ENCODE measurements at places on chromosomes 6 and 20.

GRCh38 chr6:14189074-14189473 lies 71.5 kb downstream of the CD83 start:
- DNase-seq = no peak

DNA sequence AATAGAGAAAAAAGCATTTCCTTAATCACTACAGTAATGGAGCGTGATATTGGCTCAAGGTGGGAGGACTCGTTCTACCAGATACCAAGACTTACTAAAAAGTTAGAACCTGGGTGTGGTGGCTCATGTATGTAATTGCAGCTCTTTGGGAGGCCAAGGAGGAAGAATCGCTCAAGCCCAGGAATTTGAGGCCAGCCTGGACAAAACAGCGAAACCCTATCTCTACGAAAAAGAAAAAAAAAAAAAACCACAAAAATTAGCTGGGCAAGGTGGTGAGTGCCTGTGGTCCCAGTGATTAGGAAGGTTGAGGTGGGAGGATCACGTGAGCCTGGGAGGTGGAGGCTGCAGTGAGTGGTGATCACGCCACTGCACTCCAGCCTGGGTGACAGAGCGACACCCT lies 24.0 kb upstream of the ATRN start:
- DNase-seq = no peak

DNA sequence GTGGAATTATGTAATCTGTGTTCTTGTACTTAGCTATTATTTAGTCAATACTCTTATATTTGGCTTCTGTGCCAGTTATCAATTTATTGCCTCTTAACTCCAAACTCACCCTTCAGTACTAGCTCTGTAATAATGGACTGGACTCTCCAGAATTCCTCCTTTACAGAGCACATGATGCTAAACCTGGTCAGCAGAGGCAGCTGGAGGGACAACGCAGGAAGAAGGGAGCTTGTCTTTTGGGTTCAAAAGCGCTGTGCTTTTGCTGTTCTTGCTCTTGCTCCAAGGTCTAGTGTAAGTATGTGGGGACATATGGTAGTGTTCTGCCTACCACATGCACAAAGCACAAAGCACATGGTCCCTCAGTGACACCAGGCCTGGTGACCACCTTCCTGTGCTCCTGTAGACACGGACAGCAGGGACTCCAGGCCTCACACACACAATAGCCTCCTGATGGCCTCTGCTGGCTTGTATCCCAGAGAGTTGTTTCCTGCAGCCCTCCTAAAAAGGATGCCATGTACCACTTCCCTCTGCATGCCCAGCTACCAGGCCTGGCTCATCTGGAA lies 46.1 kb downstream of the CHD6 start:
- DNase-seq = no peak

- DNase-seq = no peak
Observed at GRCh38 chr6:35492974-35493284, 4.0 kb downstream of the TEAD3 start.

DNA sequence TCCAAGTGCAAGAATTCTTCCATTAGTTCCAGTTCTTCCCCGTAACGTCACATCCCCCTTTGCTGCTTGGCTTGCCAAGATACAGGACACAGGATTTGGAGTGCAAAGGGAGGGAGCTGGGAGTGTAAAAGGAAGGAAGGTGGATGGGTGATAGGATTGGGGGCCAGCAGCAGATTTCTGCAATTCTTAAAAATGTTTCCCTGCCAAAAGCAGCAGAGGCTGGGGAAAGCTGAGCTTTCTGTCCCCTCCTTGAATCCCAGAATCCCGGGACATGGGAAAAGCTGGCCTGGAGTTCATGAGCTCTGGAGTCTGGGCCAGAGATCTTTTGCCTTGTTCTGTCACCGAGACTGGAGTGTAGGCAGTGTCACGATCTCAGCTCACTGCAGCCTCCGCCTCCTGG lies 60.0 kb upstream of the EPB41L1 start:
- DNase-seq = peak; percentile 42

GRCh38 chr6:6918216-6918983 lies 189.4 kb upstream of the RREB1 start:
- no peak for DNase-seq

DNA sequence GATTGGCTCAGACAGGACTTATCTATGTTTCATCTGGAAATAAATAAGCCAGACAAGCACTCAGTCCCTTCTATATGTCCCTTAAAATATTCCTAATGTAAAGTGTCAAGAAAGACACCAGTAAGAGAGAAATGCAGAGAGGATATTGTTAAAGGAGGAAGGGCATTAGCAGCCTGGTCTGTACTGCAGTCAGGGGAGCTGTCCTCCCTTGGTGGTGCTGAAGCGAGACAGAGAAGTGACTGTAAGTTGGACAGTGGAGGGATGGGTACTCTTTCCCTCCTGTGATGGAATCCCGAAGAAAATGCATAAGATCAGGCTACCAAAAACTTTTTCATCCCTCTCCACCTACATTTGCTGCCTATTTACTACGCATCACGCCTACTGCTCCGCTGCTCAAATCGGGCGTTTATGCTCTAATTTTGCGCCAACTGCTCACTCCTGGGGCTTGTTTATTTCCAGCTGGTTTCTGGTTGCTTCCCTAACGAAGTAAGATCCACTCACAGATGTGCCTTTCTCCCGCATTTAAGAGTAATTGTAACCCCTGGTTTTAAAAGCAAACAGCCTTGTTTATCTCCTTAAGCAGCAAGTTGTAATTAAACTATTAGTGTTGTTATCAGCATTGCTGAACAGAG lies 35.2 kb downstream of the PHACTR1 start:
- DNase-seq = peak; percentile 66

DNA sequence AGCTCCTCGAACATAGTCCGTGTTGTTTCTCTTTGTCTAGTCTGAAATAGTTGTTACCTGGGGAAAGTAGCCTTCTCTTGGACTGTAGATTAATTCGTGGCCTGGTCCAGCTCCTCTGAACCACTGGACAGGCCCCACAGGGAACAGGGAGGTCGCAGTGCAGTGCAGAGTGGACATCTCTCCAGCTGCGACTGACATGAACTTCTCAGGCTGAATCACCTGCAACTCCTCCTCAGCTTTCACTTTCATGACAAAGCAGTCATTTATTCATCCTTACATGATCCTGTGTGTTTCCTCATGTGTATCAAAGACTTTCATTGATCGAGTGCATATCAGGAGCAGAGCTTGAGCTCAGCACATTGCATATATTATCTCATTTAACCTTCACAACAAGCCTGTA lies 19.1 kb upstream of the SIRPG start:
- no peak for DNase-seq

GRCh38 chr6:4491501-4492260 lies 284.5 kb upstream of the CDYL start:
- DNase-seq = no peak

DNA sequence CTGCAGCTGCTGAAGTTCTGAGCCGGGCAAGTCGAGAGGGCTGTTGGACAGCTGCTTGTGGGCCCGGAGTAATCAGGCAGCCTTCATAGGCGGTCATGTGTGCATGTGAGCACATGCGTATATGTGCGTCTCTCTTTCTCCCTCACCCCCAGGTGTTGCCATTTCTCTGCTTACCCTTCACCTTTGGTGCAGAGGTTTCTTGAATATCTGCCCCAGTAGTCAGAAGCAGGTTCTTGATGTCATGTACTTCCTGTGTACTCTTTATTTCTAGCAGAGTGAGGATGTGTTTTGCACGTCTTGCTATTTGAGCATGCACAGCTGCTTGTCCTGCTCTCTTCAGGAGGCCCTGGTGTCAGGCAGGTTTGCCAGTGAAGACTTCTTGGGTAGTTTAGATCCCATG lies 21.2 kb upstream of the MAPK13 start:
- DNase-seq = no peak

- no peak for DNase-seq
Observed at GRCh38 chr6:96075826-96076225, 60.1 kb downstream of the FUT9 start.

DNA sequence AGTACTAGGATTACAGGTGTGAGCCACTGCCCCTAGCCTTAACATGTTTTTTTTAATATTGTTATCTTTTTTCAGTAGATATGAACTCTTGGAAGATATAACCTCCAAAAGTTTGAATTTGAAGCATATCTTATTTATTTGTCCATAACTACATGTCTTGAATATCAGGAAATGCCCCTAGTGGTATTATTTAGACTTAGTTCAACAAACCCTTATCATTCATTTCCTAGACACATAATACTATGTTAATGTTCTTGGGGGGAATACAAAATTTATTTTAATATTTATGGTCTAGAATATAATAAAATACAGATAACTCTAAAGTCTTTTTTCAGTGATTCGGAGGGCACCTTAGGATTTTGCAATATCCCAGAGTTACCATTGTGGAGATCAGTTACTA lies 160.7 kb downstream of the HACE1 start:
- DNase-seq = no peak

DNA sequence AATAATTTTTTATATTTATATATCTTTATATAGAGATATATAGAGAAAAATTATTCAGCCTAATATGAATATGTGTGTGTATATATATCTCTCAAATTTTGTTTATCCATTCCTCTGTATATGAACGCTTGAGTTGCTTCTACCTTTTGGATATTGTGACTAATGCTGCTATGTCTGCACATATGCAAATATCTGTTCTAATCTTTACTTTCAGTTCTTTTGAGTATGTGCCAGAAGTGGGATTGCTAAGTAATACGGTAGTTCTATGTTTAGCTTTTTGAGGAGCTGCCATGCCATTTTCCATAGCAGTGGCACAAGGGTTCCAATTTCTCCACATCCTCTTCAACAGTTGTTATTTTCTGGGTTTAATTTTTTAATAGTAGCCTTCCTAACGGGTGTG lies 72.8 kb upstream of the CEP85L start:
- DNase-seq = no peak

DNA sequence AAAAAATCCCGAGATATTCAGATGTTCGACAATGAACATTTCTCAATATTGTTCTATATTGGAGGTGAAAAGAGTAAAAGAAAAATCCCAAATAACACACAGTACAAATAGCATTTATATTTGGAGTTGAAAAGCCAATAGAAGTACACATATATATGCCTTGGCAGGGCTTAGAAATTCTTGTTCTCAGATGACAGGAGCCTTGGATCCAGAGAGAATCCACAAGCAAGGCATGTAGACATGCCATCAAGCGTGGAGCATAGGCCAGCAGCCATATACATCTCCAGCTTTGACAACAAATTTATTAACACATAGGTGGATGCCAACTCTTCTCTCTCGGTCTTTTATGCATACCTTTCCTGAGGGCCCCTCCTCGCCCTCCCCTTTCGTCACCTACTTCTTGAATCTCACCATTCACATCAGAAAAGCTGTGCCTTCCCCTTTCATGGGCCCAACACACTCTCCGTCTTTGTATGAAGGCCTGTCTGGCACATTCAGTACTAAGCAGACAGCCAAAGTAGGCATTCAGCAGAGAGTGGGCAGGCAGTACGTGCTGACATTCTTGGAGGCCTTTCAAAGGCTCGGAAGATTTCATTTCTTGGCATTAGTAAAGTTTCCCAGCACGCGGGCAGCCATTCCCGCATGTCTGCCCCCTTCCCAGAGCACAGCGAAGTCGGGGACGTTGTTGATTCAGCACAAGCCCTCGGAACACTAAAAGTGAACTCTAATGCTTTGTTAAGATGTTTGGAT lies 18.2 kb downstream of the NEDD9 start:
- no peak for DNase-seq

GRCh38 chr6:63352069-63352543 lies 32.3 kb upstream of the LGSN start:
- no peak for DNase-seq

DNA sequence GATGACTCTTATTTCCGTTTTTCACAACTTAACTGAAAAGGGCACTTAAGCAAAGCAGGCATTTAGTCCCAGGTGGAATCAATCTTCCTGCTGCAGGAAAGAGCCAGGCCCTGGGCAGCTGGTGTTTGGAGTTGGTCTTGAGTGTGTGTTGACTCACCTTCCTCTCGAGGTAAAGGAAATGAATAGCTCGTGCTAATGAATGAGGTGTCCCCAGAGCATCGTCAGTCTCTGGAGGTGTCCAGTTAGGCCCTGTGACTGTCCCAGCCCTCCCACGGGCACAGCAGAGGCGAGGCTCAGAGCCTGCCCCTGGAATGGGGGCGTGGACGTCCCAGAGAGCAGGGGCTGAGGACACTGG lies 277.7 kb downstream of the NRN1 start:
- no peak for DNase-seq

GRCh38 chr6:33076406-33076934 lies 680 bp downstream of the HLA-DPB1 start:
- DNase-seq = no peak

GRCh38 chr6:134740473-134741199 lies 209.3 kb downstream of the ALDH8A1 start:
- DNase-seq = no peak

DNA sequence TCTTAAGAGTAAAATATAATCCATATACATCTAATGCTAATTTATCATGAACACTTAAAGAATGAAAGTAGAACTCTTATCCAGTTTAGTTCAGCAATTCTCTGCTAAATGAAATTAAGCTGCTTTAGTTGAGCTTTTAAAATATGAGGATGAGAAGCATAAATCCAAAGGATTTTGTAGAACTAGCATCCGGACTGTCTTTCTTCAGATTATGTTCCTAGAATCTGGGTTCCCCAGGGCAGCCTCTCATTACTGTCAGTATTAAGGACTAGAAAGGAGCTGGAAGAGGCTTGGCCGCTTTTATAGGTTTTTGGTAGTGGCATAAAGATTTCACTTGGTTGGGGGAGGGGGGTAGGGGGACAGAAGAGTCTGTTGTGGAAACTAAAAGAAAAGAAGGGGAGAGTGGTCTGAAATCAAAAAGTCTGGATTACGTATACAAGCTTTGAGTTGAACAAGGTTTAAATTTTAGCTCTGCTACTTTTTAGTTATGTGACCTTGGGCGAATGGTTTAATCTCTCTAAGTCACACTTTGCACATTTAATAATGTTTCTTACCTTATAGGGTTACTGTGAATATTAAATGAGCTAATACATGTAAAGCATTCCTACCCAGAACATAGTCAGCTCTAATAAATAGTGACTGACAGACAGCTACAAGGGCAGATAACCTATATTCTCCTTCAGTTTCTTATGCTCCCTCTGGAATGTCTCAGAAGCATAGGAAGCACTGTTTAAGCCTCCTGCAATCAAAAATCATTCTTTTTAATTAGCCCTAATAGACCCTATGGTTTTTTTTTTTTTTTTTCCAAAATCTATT lies 3.7 kb downstream of the SGK1 start:
- DNase-seq = no peak

DNA sequence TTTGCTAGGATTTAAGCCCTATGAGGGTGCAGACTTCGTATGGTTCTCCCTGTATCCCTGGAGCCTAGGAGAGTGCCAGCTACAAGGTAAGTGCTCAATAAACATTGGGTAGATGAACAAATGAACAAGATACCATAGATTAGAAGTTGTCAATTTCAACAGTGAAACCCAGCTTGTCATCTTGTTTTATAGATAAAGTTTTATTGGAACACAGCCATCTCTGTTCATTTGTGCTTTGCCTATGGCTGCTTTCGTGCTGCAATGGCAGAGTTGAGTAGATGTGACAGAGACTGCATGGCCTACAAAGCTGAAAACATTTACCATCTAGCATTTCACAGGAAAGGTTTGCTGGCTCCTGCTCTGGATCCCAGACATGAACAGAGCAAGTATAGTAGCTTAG lies 5.6 kb downstream of the DAAM2 start:
- DNase-seq = no peak

- no peak for DNase-seq
Observed at GRCh38 chr6:160328447-160328846, 19.7 kb upstream of the SLC22A3 start.
